ENCODE measurements at places on chromosomes 6 and 20.

DNA sequence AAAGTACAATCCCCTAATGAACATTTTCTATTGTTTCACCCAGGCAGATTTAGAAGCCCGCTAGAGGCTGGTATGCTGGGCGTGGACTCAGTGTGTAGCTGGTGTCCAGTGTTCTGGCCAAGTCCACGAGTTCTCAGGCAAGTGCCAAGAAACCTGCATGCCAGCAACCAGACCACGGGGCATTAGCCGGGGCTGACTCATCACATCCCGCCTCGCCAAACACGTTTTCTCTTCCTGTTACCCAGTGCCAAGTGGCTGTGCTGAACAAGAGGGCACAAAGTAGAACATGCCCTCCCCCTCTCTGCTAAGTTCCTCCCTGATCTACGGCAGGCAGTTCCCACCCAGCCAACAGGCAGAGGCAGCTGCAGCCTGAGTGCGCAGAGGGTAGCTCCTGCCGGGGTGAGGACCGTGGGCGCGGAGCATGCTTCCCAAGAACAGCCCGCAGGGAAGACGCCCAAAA lies 29.6 kb downstream of the RAMACL start:
- no peak for DNase-seq

- DNase-seq: no peak
These were observed 195.5 kb upstream of the PDE10A start for GRCh38 chr6:165858586-165858985.

GRCh38 chr6:30047220-30047619 lies 13.8 kb upstream of the POLR1H start:
- DNase-seq: no peak

- DNase-seq: no peak
These were observed 237.5 kb upstream of the ECI2 start for GRCh38 chr6:4372866-4373265.

GRCh38 chr20:58751979-58752378 lies 59.4 kb downstream of the NPEPL1 start:
- DNase-seq: no peak

DNA sequence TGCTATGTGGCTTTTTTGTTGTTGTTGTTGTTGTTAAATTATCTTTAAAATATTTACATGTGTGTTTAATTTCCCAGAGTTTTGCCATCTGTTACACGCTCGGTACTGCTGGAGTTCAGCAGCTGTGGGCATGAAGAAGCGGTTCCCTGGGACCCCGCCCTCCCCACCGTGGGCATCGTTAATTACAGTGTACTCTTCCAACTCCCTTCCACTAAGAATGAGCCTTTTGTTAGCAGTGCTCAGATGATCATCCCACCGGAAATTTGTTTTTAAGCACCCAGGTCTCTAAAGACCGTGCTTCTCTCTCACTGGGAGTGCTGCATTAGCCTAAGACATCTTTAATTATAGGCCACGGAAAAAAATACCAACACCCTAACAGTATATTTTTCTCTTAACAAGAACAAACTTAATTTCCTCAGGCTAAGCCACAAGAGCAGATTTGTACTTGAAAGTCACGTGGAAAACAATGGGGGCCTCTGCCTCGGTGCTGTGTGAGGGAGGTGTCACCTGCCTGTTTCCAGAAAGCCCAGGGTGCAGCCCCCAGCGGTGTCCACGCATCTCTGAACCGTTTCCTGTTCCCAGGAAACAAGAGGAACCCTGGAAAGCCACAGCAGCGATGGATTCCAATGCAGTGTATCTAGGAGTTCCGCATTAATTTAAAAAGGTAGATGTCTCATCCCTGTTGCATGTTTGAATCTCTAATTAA lies 113.3 kb upstream of the FRMD1 start:
- no peak for DNase-seq

GRCh38 chr6:3340894-3341293 lies 82.1 kb downstream of the PSMG4 start:
- DNase-seq: no peak
